Central memory CD4-positive, alpha-beta T cell (primary cell): ENCODE measurements at places on chromosomes 5 and 9.

GRCh38 chr5:5902678-5903646 is 475.4 kb downstream of the MED10 start:
- no peak for DNase-seq

GRCh38 chr5:54541823-54542783 is 24.5 kb downstream of the SNX18 start:
- DNase-seq = no peak

GRCh38 chr5:80895523-80895922 is 64.6 kb upstream of the RASGRF2 start:
- DNase-seq = no peak

- no peak for DNase-seq
Observed at GRCh38 chr5:118548761-118549720, 439.3 kb downstream of the DTWD2 start.

- no peak for DNase-seq
Observed at GRCh38 chr5:113266913-113267227, 167.9 kb downstream of the TSSK1B start.

DNA sequence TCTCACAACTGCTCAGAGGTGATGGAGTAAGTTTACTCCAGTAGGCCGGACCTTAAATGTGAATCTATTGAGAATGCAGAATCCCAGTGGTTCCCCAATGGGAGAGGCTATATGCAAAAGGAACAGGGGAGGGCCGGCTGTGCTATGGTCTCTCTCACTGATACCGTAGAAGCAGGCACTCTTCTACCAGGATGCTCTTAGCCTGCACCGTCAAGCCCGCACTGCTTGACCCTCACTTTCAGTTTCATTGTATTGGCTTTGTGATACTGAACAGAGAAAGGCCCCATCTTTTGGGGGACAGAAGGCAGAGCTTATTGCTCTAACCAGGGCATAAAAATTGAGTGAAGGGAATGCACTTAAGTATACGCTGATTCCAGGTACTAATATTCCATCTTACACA is 615.0 kb upstream of the RGMB start:
- no peak for DNase-seq
